Neural crest cell (in vitro differentiated cells): ENCODE measurements at places on chromosomes 3 and 15. TPM values are rescaled to one million over a fixed set of nuclear protein-coding genes. Genes with fewer than 3 reads are reported as not detected.
A peak's percentile ranks its signal among the peaks of the same experiment; 100 is the strongest.

The WDR93 gene
- total RNA-seq: 0.20 TPM in 1 of 2 replicates, not detected in the other

The ACAN gene
- total RNA-seq: 0.30 and 0.54 TPM in 2 replicates

The XYLB gene
- total RNA-seq: 10.1 and 12.0 TPM in 2 replicates

The CYP1A1 gene
- total RNA-seq: 1.7 and 2.3 TPM in 2 replicates

The NTRK3 gene
- 1.1 and 2.3 TPM in 2 replicates for total RNA-seq

The CSPG4 gene
- total RNA-seq: 5.3 and 5.4 TPM in 2 replicates

The ALDH1A2 gene
- total RNA-seq: 0.91 and 1.7 TPM in 2 replicates

The QTRT2 gene
- 40.2 and 46.5 TPM in 2 replicates for total RNA-seq

The GABRR3 gene
- total RNA-seq: not detected in 2 replicates

The SEMA7A gene
- total RNA-seq: 12.3 and 14.4 TPM in 2 replicates

DNA sequence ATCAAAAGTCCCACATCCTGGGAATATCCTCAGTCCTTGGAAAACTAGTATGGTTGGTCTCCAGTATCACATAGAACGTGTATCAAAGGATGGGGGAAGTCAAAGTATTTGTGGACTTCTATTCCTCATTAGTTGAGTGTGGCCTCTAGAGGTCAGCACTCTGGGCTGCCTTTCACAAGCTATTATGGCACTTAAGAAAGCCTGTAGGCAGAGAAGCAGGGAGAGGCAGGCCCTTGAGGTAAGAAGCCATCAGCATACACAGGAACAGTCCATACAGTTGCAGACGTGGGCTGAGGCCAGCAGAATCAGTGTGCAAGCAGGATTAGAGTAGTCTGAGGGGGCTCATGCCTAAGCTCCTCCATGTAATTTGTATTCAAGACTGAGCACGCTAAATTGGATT lies 341.7 kb downstream of the CLSTN2 start:
- peak; percentile 4 for DNase-seq

- DNase-seq: no peak
These were observed 33.6 kb upstream of the LRRN1 start for GRCh38 chr3:3765661-3766060.

DNA sequence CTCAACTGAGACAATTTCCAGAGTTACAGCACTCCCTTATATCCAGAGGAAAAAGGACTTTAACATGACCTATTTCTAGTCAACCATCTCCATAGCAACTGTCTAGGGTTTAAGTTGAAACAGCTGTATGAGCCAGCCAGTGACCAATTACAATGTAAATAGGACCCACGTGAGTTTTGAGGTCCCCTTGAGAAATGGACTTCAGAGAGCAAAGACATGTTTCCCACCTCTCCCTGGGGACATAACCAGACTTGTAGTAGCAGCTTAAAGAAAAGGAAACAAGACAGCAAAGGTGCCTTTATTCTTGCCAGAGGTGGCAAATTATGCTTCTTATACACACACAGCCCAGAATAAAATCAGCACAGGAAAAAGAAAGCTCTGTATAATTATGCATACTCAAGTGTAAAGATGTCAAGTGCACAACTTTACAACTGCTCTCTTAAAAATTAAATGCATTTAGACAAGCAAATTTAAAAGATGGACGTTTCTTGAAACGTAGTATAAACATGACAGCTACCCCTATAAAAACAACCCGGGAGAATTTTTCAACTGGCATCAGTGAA lies 40.2 kb downstream of the SUMF1 start:
- no peak for DNase-seq

DNA sequence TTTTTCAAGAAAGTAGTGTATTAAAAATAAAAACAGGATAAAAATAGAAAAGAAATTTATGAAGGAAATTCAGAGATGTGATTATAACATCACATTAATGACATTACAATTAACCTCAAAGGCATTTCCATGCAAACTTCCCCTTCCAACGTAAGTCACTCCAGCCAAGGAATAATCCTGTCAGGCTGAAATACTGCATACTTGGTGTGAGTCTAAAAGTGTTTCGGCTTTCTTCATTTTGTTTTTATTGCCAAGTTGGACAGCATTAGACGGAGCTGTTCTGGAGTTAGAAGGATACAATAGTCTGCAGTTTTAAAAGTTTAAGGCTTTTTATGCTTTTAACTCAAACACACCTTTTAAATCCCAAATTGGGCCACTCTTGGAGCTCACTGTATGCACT lies 435.0 kb downstream of the MECOM start:
- no peak for DNase-seq

GRCh38 chr15:57235873-57236272 lies 140.4 kb upstream of the CGNL1 start:
- DNase-seq: no peak

DNA sequence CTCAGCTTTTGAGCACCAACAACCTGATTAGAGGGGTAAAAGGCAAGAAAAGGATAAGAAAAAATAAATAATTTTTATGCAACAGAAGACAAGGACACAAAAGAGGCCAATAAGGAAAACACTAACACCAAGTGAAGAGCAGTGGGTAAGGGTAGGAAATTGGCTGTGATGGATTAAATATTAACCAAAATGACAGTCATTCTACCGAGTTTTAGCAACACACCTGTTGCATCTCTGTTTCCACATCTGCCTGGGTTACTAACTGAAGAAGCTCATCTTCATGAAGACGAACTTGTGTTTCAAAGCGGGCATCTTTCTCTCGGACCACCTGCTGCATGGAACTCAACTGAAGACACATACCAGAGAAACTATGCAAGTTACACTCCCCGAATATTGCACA lies 30.1 kb downstream of the GOLGB1 start:
- no peak for DNase-seq

DNA sequence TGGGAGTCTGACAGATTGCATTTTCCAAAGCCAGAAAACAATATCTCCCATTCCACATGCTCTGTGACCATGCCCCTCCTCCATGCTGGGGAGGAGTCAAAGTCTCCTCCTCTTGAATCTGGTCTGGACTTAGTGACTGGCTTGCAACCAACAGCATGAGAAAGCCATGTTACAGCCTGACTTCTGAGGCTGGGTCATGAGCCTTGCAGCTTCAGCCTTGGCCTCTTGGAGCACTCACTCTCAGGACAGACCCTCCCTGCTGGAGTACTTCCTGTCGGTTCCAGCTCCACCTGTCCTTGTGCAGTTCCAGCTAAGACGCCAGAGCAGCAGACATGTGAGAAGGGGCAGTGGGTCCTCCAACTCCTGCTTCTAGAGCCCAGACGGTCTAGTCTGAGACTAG lies 49.7 kb upstream of the RBSN start:
- no peak for DNase-seq

GRCh38 chr3:3606321-3606720 lies 192.9 kb upstream of the LRRN1 start:
- no peak for DNase-seq

- peak; percentile 72 for DNase-seq
These were observed 6.7 kb downstream of the EPHA3 start for GRCh38 chr3:89113893-89114840.

DNA sequence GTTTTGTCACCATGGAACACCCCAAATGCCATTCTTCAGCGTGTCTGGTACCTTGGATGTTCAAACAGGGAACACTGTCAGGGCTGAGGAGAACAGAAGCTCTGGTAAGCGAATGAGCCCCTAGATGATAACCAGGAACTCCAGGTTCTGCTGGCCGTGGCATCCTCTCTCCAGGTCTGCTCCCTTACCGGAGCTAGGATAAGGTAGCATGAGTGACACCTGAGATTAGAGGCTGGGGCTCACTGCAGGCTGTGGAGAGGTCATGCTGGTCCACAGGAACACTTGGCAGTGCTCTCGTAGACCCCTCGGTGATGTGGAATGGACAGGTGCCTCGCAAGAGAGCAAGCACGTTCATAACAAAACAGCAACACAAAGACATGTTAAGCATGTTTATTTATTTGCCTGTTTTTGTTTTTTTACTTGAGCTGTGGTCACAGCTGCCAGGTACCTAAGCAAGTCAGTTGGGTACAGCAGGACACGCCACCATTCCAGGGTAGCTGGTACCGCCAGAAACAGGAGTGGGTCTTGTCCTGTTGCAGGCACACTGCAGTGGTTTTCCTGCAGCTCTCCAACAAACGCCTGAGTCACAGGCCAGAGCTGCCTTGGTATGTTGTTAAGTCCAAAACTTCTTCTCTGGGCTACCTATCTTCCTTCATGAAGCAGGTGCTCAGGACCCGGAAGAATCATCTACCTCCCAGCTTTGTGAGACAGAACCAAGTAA lies 4.6 kb downstream of the RBM15B start:
- no peak for DNase-seq

DNA sequence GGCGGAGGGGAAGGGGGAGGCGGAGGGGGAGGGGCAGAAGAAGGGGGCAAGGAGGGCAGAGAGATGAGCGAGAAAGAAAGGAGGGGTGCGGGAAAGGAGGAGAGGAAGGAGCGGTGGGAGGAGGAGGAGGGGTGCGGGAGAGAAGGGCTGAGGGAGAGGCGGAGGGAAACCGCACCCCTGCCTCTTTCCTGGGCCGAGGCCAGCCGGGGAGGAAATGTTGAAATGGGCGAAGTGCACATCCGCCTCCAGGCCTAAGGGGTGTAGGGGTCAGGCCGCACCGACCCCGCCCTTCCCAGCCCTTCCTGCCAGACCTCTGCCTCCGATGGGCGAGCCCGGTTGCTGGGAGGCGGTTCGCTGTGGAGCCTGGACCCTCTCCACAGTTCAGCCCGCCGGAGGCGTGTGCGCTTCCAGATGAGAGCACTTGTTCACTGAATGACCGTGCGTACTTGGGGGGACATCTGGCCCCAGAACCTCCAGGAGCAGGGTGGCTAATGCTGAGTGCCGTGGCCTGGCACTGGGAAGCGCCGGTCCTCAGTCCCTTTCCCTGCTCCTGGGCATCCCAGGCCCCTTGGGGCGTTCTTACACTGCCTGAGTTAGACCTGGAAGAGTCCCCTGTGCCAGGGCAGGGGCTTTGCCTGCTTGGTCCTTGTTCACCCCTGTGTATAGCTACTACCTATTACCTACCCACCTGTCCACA lies 110.3 kb upstream of the KLF13 start:
- peak; percentile 41 for DNase-seq

GRCh38 chr3:133211449-133211848 lies 173.3 kb downstream of the TMEM108 start:
- no peak for DNase-seq

DNA sequence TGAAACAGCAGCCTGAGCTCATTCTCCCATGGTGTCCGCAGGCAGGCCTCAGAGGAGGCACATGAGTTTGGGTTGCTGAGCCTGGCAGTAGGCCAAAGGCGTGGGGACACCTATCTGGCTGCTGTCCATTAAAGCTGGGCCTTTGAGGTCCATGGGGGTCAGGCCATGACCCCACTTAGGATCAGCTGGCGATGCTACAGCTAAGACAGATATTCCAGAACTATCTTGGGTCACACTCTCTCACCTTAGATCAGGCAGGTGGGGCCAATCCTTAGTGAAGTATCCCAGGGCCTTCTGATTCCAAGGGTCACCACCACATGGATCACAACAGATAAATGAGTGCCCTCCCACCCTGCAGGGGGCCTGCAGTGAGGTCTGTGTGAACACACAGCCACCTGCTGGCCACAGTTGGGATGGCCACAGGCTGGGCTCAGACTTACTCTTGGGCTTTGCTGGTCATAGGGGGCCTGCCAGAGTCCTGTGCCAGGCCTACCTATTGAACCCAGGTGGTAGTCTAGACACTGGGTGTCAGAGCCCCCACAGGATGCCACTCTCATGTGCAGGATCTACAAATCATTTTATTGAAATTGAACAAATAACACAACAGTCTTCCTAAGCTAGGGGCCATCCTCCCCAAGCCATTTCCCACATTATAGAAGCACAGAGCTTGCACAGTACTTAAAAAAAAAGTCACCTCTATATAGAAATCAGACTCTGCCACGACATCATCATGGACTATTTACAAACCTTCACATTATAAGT lies 2.0 kb upstream of the HYAL2 start:
- DNase-seq: peak; percentile 79

GRCh38 chr15:57457726-57458125 lies 81.4 kb downstream of the CGNL1 start:
- no peak for DNase-seq

DNA sequence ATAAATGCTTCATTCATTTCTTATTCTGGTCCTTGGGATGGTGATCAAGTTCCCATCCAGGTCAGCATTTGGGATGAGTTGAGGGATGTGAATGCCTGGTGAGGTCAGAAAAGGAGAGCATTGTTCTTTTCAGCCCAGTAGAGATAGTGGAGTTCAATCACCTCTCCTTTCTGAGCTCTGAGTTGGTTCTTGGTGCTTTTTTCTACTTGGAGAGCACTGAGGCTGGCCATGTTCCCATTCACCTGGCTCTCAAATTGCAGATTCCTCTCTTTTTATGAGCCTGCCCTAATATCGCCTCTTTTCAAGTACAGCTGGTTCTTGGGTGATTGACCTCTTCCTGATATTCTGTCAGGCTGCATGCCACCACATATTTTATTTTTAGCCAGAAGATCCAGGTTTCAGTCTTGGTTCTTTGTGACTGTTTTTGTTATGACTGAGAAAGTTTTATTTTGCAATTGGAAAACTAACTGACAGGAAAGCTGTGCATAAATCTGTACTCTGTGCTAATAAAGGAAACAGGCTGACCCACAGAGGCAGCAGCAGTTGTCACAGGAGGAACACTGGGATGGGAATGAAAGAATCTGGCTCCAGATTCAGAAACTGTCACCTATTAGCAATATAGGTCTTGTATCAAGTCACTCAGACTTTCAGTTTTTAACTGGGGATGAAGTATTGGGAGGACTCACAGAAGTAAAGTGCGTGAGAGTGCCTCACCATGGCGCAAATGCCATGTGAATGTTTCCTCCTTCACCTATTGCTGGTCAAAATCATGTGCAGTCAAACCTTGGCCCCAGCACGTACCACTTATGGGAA lies 10.7 kb downstream of the AQP9 start:
- no peak for DNase-seq

DNA sequence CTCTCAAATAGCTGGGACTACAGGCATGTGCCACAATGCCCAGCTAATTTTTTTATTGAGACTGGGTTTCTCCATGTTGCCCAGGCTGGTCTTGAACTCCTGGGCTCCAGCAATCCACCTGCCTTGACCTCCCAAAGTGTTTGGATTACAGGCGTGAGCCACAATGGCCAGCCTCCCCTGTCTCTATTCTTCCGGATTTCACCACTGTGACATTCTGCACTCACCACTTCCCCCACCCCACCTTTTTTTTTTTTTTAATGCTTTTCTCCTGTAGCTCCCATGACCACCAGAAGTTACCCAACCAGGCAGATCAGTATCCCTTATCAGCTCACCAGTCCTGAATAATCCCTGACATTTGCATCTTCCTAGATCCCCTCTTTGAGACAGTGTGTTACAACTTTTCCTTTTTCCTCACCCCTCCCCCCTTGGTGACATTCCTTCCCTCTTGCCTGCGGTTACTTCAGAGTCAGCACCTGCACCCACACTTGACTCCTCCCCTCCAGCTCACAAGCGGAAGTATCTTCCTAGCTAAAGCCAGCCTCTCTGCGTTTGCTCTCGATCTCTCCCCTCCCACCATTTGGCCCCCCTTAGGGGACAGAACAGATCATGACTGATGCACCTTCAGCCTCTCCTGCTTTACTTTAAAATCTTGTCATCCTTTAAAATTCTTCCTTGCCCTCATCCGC lies 13.5 kb upstream of the ZNF592 start:
- no peak for DNase-seq

- no peak for DNase-seq
These were observed 44.3 kb upstream of the EIF1B start for GRCh38 chr3:40265181-40265580.

DNA sequence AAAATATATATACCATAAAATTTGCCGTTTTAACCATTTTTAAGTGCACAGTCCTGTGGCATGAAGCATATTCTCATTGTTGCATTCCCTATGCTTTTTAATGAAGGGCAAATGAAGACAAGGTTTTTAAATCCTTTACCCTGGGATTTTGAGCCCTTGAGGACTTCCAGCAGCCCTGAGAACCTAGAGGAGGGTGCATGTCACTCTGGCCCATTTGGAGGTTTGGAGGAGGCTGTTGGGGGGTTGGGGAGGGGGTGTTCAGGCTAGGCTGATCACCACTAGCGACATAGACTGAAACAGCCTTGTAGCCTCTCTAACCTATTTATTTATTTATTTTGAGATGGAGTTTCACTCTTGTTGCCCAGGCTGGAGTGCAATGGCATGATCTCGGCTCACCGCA lies 86.0 kb downstream of the SMAD6 start:
- DNase-seq: no peak
